ENCODE measurements at places on chromosomes 16 and 17.
A peak's percentile ranks its signal among the peaks of the same experiment; 100 is the strongest.

DNA sequence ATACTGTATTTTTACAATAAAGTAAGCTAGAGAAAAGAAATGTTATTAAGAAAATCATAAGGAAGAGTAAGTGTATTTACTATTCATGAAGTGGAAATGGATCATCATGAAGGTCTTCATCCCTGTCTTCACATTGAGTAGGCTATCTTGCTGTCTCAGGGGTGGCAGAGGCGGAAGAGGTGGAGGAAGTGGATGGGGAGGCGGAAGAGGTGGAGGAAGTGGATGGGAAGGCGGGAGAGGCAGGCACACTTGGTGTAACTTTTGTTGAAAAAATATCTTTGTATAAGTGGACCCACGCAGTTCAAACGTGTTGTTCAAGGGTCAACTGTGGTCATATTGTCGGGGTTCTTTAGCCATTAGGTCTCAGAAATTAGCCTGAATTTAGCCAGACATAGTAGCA lies 50.2 kb downstream of the PIGL start:
- DNase-seq: no peak

- no peak for DNase-seq
These were observed 19.8 kb downstream of the SREBF1 start for GRCh38 chr17:17816831-17817551.

DNA sequence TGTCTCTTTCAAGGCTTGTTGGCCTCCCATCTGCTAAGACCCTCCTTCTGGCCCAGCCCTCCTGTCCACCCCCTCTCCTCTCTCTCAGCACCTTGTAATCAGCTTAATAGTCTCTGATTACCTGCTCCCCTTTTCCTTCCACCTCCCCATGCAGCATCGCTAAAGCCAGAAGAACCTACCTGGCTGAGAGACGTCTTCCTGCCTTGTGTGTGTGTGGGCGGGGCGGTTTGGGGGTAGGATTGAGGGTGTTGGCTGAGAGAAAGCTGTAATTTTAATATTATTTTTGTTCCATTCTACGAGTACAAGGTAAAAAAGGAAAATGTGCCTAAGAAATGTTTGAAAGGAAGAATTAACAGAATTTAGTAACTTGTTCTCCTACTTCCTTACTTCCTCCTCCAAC lies 3.4 kb downstream of the DNAH9 start:
- no peak for DNase-seq

DNA sequence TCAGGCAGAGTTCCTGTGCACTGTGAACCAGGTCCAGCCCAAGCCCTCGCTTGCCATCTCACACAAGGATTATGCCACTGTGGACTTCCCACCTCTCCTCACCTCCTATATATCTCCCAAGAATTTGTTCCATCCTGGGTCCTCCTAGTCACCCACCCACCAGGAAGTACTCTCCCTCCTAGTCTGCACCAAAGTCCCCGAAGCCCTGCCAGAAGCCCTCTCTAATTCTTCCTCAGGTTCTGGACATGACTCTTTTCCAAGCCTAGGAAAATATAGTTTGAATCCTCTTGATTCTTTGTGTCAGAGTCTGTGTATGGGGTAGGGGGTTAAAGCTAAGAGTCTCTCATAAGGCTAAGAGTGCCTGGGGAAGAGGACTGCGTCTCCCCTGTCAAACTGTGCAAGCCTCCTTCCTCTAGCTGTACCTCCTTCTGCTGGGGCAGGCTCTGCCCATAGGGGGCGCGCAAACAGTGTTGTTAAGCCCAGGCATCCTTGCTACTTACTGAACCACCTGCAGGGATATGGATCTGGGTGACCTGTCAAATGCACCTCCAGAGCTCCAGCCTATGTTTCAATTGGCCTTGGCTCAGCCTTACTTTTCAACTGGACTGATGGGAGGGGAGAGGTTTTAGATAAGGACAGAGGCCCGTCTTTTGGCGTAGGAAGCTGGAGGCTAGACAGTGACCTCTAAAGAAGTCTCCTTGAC lies 16.6 kb upstream of the DLX4 start:
- DNase-seq: peak; percentile 51

GRCh38 chr17:80596760-80597608 lies 52.3 kb downstream of the RPTOR start:
- no peak for DNase-seq

GRCh38 chr17:79572136-79572925 lies 38.5 kb downstream of the RBFOX3 start:
- DNase-seq: no peak

- DNase-seq: no peak
These were observed 9.9 kb upstream of the MEAK7 start for GRCh38 chr16:84514295-84514873.

GRCh38 chr16:53219371-53219770 lies 164.6 kb downstream of the CHD9 start:
- no peak for DNase-seq

DNA sequence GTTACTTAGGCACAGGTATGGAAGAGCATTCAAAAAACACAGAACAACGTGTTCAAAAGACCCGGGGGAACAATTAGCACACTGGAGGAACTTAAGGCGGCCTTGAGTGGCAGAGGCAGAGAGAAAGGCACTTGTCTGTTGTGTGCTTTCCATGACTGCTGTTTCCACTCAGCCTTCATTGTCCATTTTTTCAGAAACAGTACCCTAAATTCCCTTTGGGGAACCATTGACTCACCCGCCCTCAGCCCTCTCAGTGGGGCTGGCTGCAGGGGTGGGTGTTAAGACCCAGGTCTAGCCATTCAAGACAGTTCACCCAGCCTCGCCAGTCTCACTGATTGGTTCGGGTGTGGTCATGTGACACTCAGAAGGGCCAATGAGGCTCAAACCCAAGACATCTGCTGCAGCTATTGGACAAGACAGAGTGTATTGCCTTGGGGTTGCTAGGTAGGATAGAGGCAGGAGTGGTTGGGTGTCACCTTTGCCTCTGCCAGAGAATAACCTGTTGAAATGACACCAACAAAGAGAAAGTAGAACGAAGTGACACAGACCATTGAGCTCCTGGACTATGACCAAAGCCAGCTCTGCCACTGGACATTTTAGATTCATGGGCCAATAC lies 19.6 kb upstream of the CEP20 start:
- peak; percentile 88 for DNase-seq

DNA sequence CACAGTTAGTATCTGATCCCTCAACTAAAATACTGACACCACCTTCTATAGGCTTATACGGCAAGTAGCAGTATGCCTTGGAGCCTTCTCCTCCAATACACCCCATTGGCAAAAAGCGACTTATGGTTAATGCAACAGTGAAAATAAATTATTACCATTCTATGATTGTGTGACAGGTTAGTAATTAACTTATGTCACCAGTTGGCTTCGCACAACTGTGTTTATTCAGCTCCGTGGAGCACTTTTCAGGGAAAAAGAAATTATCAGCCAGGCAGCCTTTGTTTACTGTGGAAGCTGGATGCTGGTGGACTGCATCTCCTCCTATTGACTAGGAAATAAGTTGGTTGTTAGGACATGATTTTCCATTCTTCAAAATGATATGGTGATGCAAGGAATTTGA lies 833.8 kb upstream of the RBFOX1 start:
- DNase-seq: no peak

- DNase-seq: no peak
These were observed 2.9 kb upstream of the EPX start for GRCh38 chr17:58189436-58190146.

- DNase-seq: no peak
These were observed 56.4 kb downstream of the TBC1D16 start for GRCh38 chr17:79979221-79979741.

- no peak for DNase-seq
These were observed 68.0 kb upstream of the ATP2A3 start for GRCh38 chr17:4032245-4032644.

DNA sequence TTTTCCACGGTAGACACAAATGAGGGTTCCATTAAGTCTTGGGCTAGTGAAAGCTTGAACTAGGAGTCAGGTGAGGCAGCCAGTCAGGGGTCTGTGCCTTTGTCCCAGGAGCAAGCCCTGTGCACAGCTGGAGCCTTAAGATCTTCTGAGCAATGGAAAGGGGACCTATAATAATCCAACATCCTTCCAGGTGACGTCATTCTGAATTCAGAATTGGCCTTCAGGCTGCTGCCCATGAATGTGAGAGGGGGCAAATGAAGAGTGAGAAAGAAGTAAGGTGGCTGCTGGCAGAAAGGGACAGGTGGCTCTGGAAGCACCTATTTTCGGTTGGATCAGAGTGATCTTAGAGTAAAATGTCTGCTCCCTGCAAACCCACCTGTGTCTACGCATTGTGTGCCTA lies 488.1 kb upstream of the CDH5 start:
- no peak for DNase-seq

DNA sequence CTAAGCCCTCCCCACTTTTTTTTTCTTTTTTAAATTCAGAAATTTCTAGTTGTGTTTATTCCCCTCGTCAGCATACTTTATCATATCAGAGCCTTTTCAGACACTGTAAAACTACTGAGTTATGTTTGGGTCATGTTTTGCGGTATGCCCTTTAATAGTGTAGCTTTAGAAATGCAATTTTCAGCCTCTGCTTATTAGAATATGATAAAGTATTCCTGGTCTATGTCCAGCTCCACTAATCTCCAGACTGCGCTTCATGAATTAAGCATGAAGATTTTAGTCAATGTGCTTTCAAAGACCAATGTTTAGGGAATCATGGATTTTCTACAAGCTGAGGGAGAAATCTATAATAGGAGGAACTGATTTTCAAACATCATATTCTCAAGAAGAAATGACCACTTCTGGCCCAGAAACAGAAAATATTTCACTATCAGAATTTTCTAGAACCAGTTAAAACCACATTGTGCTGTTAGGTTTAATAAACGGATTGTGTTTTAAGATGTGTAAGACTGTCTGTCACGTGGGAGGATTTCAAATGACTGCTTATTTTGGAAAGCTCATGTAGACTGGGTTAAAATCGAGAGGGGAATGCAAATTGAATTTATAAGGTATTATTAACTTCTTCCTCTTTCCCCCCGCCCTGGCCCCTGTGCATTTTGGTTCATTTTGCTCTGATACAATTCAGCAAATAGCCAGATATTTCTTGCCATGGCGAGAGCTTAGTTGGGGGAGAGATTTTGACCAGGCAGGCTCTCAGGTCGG lies 498.5 kb downstream of the WWOX start:
- no peak for DNase-seq

- no peak for DNase-seq
These were observed 16.6 kb downstream of the GP2 start for GRCh38 chr16:20310421-20311395.

- peak; percentile 73 for DNase-seq
These were observed 789.9 kb upstream of the KIF2B start for GRCh38 chr17:53032861-53033271.

DNA sequence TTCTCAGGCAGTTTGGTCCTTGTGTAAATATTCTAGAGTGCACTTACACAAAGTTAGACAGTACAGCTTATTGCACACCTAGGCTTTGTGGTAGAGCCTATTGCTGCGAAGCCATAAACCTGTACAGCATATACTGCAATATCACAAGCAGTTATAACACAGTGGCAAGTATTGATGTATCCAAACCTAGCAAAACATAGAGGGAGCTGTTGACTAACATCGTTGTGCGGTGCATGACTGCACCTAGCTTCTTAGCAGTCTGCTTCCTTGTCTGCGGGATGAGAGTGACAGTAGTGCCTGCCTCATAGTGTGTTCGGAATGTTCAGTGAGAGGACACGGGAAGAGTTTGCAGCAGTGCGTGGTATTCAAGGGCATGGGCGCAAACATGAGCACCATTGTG lies 78.9 kb downstream of the MPRIP start:
- DNase-seq: no peak

DNA sequence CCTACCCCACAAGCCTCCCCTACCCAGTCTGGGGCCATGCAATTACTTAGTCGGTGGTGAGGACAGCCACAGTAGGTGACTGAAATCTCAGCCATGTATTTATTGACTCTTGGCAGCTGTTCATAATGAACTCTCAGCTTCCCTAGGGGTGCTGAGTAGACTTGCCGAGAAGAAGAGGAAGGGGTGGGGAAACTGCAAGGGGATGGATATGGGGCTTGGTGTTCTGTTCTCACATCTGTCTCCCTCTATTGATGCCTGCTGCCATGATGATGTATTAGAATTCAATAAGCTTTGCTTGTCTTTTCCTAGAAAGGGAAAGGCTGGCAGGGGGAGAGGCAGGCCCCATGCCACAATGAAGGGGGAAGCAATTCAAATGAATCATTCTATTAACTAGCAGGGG lies 112.9 kb downstream of the GP2 start:
- no peak for DNase-seq

GRCh38 chr16:79728048-79728922 lies 127.7 kb upstream of the MAF start:
- DNase-seq: no peak

GRCh38 chr17:36095992-36096391 lies 6.0 kb upstream of the CCL3 start:
- DNase-seq: no peak

GRCh38 chr16:78729687-78730086 lies 630.2 kb downstream of the WWOX start:
- DNase-seq: no peak

- no peak for DNase-seq
These were observed 2.4 kb downstream of the ZNF267 start for GRCh38 chr16:31875928-31876547.

- no peak for DNase-seq
These were observed 229.2 kb downstream of the MSI2 start for GRCh38 chr17:57485566-57485865.

- DNase-seq: no peak
These were observed 6.0 kb downstream of the MXRA7 start for GRCh38 chr17:76704805-76705204.

- DNase-seq: peak; percentile 93
These were observed at the start of gene MMP15 for GRCh38 chr16:58025351-58026138. TSS of gene MMP15 (plus strand) at chr16:58025754. CDS start at chr16:58026351, 597 bp downstream.

- DNase-seq: no peak
These were observed 140.9 kb downstream of the KCNJ2 start for GRCh38 chr17:70310221-70310672.

- DNase-seq: no peak
These were observed 114.0 kb upstream of the METRNL start for GRCh38 chr17:82965371-82965770.

DNA sequence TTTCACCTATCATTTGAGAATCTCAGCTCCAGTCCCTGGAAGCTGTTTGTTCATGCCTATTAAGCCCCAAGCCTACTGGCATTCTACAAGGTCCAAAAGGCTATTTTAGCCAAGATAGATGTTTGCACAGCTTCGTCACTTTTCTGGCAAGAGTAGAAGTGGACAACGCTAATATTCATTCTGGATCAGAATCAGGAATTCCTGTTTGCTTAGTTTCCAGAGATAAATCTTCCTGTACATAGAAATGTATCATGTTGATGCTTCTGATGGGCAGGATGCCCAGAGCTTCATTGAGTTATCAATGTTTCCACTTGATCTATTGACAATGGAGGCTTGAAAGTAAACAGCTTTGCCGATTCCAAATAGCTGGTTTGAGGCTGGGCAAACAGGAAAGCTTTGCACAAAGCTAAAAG lies 260.7 kb upstream of the CA10 start:
- peak; percentile 96 for DNase-seq

DNA sequence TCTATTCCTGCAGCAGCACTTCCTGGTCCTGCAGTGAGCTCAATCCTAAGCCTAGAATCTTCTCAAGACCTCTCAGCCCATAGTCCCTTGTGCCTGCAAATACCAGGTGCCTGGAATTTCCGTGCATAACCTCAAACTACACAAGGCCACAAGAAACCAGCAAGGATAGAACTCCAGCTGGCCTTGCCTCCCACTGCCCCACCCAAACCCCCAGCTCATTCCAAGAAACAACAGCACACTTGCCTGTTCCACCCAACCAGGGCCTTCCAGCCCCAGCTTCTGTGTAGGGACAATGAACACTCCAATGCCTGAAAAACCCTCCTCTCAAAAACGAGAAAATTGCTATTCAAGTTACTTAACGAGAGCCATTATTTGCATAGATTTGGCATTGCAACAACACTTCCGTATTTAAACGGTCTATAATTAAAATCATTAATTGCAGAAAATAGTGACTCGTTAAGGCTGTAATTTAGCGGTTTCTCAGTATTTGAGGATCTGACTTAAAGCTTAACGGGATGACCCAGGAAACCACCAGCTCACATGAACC lies 147.0 kb downstream of the C16orf78 start:
- DNase-seq: no peak
